ENCODE measurements at places on chromosomes 12 and 14.

DNA sequence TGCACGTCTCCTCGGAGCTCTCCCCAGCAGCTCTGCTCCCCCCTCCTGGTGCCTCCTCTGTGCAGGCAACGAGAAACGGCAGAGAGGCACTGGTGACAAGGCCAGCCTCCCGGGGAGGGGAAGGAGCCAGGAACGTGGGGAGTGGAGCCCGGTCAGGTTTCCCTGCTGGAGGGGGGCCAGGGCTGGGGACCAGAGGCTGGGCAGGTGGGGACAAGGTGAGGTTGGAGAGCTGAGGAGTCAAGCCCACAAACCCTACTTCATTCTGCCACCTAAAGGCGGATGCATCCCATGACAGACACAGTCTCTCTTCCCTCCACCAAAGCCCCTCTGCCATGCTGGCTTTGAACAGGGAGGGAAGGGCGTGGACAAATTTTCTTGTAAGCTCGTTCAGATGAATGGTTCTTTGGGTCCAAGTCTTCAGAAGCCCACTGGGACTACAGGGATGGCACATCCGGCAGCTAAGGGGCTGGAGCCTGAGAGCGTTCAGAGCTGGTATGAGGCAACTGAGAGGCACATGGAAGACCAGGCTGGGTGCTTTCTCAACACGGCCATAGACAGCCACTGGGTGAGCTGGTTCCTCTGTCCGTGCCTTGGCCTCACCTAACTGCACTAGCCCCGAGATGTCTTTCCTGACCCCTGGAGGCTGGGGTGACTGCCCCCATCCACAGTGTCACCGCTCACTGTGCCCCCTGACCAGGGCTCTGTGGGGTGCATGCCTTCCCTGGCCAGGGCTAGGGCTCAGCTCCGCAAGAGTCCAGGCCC, 105.9 kb downstream of the RBM19 start:
- DNase-seq = no peak

DNA sequence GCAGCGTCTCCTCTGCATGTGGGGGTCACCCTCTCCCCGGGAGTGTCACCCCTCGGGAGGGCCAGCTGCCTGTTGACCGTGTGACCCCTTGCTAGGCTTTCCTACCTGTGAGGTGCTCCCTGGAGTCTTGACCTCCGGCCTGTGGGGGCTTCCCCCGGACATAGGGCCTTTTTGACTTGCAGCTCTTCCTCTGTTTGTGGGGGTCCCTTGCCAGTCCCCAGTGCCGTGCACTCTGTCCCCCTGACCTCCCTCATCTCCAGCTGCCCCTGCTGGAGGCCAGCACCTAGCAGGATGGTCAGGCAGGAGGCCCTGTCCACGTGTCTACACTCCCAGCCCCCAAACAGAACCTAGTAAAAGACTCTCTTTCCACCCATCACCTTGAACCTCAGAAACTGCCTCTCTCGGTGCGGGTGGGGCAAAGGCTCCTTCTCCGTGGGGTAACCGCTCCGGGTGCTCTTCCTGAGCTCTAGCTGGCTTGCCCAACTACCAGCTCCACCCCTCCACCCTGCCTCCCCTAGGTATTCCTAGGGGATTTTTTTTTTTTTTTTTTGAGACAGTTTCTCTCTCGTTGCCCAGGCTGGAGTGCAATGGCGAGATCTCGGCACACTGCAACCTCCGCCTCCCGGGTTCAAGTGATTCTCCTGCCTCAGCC, 810 bp downstream of the AACS start:
- DNase-seq = no peak

- DNase-seq = no peak
Measured at GRCh38 chr12:116937640-116938039, 26.9 kb downstream of the FBXW8 start.

DNA sequence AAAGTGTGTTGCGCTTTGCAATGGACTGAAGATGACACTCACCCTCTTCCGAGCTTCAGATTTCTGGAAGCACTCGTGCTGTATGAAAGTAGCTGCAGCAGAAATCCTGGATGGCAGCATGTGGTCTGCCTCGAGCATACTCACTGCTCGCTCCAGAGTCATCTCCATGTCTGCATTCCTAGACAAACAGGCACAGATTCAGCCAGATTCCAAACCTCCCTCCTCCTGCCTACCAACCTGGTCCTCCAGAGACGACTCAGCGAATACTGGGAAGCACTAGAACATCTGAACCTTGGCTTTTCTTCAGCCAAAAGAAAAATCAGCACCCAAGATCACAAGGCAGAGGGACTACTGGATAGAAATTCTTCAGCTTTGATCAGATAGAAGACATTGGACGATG, 27.7 kb downstream of the PKP2 start:
- DNase-seq = no peak

GRCh38 chr14:68448252-68448902, 344.5 kb downstream of the ZFP36L1 start:
- no peak for DNase-seq

GRCh38 chr12:52380271-52380694, 5.2 kb downstream of the KRT84 start:
- peak; percentile 23 for DNase-seq

DNA sequence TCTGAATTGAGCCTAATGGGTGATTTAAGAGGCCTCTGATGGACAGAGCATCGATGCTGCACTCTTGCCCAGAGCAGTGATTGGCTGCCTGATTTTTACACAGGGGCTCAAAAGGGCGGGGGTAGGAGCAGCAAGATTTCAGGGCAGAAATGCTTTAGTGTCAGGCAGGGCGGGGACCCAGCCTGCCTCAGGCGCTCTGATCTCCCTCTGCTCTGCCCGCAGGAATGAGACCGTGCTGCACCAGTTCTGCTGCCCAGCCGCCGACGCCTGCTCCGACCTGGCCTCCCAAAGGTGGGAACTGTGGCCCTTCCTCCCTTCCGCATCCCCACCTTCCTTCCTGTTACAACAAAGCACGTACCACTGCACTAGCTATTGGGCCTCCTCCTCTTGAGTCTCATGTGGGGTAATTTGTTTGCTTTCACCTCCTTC, 32.4 kb downstream of the IQSEC3 start:
- no peak for DNase-seq

DNA sequence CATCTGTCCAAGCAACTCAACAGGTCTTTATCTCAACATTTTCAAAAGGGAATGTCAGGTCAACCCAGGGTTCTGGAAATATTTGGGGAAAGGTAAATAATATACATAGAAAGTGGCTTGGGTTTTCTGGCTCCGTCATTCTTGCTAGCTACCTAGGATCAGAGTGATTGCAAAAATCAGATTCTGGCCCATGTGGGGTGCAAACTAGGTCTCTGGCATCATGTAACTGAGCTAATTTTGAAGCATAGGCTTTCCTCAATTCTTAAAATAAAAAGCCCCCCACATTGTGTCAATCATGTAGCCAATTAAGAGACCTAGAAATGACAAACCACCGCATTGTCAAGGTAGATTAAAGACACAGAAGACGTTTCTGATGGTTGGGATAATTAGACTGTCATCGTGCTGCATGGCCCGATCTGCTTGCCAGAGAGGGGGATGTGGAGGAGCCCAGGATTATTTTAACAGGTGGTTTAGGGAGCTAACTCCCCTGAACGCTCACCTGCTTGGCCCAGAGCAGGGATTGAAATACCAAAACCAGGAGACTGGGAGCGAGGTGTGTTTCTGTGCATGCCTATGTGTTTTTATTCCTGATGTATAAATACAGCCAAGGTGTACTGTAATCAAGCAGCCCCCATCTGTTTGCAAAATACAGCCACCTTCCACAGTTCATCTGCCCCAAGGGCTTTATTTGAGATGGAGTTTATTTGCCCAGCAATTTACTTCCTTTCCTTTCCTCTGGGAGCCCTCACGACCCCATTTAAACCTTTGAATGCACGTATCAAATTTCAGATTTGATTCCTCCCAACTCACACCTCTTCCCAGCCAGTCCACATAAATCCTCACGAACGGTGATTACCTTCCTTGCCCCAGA, 189.5 kb downstream of the TTC8 start:
- no peak for DNase-seq

- no peak for DNase-seq
Measured at GRCh38 chr12:118741194-118741593, 240.1 kb upstream of the SRRM4 start.

GRCh38 chr14:79656496-79656895, 554.8 kb downstream of the DIO2 start:
- DNase-seq = no peak

DNA sequence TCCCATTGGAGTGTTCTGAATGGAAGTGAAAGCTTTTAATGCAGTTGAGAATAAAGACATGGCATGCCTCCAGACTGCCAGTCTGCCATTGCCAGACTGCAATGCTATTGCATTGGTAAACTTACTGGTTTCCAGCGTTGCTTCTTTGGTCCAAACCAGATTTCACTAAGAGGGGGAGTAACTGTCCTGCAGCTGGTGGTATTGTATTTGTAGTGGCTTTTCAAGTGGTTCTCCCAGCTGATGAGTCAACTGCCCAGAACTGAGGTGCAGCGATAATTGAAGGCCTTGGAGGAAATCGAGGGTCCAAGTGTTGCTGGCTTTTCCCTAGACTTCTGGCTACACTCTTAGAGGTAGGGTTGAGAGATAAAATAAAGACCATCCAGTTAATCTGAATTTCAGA, 31.9 kb downstream of the ERG28 start:
- DNase-seq = no peak

DNA sequence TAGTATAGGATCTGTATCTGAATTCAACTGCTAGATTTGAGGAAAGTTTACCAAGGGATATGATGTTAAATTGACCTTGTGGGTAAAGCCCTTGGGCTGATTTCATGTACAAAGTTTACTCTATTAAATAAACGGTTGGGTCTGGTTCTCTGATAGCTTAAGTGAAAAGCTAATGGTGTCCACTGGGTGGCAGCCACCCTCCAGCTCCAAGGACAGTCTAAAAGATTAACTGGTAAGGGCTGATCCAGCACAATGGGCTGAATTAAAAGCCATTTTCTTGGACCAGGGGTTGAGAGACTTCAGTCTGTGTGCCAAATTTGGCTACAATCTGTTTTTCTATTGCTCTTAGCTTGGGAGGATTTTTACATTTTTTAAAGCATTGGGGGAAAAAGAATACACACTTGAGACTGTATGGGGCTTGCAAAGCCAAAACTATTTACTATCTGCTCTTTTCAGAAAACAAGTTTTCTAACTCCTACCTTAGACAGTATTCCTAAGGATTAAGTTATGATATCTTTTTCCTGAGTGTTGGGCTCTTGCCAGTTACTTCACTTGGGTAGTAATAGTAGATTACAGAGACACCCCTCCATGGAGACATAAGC, 116.5 kb downstream of the GPHN start:
- DNase-seq = no peak

DNA sequence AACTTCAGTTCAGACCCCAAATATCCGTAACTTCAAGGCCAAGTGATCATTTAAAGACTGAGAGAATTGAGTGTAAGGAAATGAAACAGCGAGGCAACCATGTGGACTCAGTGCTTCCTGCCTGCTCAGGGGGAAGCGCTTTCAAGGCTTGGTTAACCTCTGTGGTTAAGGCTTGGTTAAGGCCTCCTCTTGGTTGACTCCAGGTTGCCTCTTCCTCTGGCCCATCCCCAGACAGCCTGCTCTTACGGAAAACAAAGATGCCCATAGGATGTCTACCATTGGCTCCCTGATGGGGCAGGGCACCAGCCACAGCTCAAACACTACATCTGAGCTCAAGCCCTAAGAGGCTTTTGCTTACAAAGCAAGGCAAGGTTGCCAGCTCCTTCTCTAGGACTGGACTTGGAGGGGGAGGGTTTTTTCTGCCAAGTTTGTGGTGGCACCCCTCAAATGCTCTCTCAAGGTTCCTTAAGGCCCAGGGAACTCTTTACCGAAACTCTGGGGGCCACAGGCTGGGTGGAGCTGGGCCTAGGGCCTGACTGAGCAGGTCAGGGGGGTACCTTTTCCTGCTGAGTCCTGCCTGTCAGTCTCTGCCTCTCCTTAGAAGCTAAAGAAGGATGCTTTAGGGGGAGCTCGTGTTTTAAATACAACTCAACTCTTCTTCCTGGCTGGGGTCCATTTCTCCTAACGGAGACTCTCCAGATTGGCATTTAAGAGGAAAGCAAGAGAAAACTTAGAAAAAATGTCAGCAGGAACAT, 13.7 kb downstream of the COL2A1 start:
- DNase-seq = no peak

All from inflammatory macrophage treated with lipopolysaccharide for 1 hour (primary cell).